ENCODE measurements at places on chromosomes 4 and X.

GRCh38 chr4:155077452-155078229 is 130.8 kb upstream of the NPY2R start:
- no peak for DNase-seq

GRCh38 chr4:28462766-28463700 is 1602.4 kb downstream of the STIM2 start:
- no peak for DNase-seq

DNA sequence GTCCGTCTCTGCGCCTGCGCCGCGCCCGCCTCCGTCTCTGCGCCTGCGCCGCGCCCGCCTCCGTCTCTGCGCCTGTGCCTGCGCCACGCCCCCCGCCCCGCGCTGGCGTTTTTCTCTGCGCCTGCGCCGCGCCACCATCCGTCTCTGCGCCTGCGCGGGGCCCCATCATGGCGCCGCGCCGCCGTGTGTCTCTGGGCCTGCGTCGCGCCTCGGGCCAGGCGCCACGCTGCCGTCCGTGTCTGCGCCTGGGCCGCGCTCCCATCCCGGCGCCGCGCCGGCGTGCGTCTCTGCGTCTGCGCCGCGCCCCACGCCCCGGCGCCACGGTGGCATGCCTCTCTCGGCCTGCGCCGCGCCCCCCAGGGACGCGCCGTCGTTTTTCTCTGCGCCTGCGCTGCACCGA is 51.8 kb upstream of the DUX4 start:
- no peak for DNase-seq

GRCh38 chr4:86442881-86443280 is 83.0 kb upstream of the MAPK10 start:
- DNase-seq = no peak

DNA sequence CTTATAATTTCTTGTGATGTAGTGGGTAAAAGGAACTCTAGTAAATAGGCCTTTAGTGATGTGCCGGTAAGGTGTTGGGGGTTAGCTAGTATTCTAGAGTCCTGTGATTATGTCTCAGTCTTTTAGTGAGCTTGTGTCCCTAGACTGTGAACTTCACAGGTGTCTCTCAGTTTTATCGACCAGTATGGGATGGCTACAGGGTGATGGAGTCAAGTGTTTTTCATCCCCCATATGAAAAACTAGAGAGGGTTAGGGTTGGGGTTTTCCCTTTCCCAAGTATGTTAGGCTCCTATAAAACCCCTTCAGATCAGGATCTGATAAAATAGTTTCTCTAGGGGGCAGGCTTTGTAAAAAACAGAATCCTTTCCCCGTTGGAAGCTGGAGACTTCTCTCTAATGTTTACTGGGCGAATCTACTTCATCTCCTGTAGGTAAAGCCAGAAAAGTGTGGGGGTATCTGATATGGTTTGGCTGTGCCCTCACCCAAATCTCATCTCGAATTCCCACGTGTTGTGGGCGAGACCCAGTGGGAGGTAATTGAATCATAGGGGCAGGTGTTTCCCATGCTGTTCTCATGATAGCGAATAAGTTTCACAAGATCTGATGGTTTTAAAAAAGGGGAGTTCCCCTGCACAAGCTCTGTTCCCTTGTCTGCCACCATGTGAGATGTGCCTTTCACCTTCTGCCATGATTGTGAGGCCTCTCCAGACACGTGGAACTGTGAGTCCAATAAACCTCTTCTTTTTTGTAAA is 120.8 kb downstream of the DTHD1 start:
- no peak for DNase-seq

DNA sequence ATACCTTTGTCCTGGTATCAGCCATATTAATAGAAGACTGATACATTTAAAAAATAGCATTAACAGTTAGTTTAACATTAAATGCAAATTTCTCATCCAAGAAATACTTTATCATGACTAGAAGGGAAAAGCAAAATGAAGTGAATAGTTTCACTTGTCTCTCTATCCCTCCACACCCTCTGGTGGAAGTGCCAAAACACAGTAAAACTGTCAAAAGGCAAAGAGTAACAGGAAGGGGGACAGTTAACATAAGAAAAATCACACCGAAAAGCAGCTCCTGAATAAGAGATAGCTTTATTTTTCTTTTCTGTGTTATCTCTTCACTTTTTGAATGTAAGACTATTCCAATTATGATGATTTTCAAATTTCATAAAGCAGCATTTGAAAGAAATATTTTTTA is 187.2 kb downstream of the FBXW7 start:
- no peak for DNase-seq

DNA sequence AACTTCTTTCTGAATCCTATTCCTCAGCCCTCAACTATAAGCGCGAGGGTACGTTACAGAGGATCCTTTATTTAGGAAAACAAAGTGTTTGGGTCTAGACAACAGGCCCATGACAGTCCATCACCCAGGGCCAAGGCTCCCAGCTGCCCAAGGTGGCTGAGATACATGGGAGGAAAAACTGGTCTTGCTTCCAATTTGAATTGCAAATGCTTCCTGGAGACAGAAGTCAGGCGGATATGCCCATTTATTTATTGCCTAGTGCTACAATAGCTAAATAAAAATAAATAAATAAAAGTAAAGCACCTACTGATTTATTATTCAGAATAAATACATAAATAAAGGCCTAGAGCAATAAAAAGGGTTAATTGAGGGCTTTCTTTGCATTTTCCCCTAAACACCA is 248.7 kb downstream of the DHX15 start:
- no peak for DNase-seq

DNA sequence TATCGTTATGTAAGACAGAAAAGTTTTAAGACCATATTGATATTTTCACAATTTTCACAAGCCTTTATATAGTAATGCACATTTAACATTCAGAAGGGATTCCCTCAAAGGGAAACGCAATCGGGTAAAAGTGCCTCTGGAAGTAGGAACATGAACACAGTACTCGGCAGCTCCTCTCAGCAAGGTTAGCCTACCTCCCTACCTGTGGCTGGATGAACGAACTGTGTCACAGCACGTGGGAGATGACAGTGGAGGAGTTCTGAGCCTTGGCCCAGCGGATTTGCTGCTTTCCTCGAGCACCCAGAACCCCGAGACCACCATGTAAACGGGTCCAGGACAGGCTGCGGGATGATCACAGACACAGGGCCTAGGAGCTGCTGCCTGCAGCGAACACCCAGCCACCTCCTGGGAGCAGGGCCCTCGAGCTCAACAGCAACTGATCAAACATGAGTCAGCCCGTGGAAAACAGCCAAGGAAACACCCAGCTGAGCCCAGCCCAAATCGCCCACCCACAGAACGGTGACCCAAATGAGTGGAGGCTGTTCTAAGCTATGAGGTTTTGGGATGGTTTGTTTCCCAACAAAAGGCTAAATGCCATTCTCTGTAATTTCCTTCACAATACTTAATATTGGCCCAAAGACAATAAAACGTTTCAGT is 30.4 kb downstream of the FAT1 start:
- no peak for DNase-seq

- no peak for DNase-seq
Observed at GRCh38 chr4:127219232-127219631, 413.5 kb upstream of the INTU start.

- DNase-seq = no peak
Observed at GRCh38 chrX:135453381-135453780, 31.6 kb downstream of the SMIM10L2A start.

DNA sequence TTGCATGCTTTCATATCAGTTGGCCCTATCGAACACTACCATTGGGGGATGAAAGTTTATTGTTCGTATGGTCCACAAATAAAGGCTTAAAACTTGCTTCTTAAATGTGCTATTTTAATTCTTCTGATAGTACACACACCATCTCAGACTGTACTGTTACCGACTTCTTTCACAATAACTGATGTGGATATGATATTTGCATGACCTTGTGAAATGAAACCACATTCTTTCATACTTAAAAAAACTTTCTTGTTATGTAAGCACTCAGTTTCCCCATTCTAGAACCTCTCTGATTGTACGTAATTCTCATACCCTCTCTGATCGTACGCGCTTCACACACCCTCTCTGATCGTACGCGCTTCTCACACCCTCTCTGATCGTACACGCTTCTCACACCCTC is 12.0 kb upstream of the WDR19 start:
- DNase-seq = no peak

- no peak for DNase-seq
Observed at GRCh38 chr4:81213671-81214070, 1.4 kb downstream of the PRKG2 start.

GRCh38 chrX:45956191-45956870 is 588.9 kb downstream of the ZNF674 start:
- DNase-seq = no peak

DNA sequence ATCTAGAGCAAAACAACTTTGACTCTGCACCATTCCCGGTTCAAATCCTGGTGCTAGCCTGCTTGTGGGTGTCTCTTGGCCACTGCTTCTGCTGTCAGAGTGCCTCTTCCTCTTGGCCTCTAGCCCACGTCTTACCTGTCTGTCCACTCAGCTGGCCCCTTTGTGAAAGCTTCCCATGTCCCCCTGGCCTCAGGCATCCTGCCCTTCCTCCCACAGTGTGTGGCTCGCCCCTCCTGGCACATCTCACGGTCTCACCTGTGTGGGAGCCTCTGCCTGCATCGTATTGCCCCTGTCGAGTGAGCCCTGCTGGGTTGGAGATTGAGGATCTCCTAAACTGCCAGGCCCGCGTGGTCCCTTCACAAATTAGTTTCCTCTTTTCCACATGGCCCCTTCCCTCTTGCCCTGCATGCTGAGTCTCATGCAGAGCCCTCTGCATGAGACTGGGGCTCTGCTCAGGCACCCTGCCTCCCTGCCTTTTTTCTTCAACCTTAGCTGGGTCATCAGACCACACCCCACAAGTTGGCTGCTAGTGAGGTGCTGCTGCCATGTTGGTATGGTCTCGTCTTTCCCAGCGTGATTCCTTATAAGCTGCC is 53.7 kb upstream of the TADA2B start:
- no peak for DNase-seq

DNA sequence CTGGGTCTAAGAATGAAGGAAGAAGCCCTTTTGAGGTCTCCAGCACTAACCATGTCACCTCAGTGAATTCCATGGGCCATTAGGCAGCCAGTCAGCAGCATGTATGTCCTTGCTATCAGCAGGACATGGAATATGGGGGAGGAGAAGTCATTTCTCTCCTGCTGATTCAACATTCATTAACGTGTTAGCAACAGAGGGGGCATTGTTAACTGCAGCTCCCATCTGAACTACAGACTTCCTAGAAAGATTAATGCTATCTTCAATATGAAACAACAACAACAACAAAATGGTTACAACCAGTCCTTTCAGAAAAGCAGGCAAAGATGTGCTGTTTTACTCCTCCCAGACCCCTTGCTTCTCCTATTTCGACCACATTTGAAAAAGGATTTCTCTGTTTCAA is 120.4 kb upstream of the SLC34A2 start:
- DNase-seq = no peak

GRCh38 chrX:31178064-31178768 is 106.4 kb upstream of the FTHL17 start:
- no peak for DNase-seq

- DNase-seq = peak; percentile 0
Observed at GRCh38 chrX:141278306-141278705, 36.0 kb upstream of the SPANXC start.

DNA sequence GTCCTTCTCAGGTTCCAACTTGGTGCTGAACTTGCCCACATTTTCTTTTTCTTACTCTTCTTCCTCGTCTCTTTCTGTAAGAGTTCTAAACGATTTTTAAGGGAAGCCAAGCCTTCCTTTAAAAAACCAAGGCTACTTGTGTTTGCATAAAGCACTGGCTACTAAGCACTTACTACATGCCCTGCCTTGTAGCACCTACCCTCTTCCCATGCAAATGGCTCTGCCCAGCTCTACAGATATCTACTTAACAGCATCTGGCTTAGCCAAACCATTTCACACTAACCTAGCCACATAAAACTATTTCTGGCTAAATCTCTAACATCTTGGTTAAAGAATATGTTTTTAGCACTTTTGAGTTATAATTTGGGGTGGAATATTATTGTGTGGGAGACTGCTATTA is 26.9 kb upstream of the ARMCX2 start:
- no peak for DNase-seq

DNA sequence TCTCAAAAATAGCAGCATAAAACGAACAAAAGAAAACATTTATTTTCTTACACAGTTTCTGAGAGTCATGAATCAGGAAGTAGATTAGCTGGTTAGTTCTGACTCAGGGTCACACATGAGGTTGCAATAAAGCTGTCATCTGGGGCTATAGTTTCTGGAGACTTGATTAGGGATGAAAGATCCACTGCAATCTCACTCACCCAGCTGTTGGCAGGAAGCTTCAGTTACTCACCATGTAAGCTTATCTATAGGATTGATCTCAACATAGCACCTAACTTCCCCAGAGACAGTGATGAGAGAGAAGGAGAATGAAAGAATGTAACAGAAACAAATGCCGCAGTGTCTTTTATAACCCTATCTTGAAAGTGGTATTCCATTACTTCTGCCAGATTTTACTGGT is 435.5 kb downstream of the GABRG1 start:
- DNase-seq = no peak

- peak; percentile 51 for DNase-seq
Observed at GRCh38 chr4:112966701-112967488, 82.6 kb upstream of the ANK2 start.

GRCh38 chr4:162865102-162865501 is 301.6 kb downstream of the NAF1 start:
- no peak for DNase-seq

DNA sequence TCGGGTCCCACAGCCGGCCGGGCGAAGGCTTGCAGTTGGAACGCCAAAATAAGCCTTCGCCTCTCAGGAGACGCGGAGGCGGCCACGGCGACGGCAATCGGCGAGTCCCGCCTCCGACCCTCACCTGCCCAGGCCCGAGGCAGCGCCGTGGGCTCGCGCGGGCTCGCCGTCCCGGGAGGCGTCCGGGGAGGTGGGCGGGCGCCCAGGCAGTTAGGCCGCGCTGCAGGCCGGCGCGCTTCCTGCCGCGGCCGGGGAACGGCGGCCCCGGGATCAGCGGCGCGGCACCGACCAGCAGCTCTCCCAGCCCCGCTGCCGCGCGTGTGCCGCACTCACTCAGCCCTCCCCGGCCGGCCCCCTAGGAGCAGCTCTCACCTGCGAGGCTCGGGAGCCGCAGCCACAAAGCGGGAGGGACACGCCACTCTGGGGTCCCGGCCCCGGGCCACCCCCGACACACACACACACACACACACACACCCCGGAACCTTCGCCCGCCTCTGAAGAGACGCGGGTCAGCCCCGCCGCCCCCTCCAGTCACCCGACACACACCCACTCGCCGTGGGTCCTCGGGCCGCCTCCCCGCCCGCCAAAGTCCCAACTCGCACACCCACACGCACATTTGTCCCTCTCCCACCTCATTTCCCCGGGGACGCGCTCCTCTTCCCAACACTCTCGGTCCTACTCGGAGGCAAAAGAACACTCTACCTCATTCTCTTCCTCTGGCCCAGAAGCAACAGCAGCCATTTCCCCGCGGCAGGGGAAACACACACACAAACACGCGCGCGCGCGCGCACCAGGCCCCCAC is at the start of gene CNOT6L:
CNOT6L (minus strand) TSS at position 767 of the 802 bp plus-strand sequence; CDS start at position 707, 60 bp downstream.
- peak; percentile 65 for DNase-seq
